NCI-H2107 (cell line): ENCODE measurements at places on chromosomes 6 and 20.
A peak's percentile ranks its signal among the peaks of the same experiment; 100 is the strongest.

DNA sequence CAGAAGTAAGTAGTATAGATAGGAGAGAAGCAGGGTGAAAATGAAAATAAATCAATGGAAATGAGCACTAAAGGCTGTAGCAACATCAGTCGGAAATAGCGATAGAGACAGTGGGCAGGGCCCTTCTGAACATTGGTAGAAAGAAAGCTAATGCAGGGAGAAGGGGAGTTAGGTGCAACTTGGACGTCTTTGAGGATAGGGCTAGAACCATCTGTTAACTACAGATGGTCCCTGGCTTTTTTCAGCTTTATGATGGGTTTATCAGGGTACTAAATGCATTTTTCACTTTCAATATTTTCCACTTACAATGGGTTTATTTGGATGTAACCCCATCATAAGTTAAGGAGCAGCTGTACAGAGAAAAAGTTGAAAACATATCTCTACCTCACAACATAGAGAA lies 72.8 kb upstream of the CNR1 start:
- DNase-seq: no peak

DNA sequence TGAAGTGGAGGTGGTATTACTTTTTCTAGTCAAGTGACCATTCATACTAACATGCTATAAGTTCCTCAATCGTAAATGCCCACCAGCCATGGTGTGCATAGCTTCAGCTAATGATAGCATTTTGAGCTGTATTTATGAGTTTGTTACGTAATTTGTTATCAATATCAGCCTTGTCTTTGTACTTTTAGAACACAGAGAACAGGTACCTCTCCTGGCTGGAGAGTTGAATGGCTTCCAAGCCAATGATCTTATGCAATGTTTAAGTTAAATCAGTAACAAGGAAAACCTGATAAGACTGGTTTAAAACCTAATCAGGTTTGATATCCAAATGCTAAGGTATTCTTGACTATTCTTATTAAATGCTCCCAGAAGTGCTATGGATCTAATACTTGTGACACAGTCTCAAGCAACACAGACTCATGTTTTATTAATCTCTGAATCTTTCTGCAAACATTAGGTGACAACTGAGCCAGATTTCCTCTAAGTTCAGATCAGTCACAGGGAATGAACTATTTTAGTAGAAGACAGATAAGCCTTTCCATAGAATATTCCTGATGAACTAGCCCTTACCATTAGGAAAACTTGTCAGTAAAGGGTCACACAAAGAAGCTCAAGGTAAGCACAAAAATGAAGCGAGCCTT lies 154.8 kb downstream of the PTPRK start:
- no peak for DNase-seq

DNA sequence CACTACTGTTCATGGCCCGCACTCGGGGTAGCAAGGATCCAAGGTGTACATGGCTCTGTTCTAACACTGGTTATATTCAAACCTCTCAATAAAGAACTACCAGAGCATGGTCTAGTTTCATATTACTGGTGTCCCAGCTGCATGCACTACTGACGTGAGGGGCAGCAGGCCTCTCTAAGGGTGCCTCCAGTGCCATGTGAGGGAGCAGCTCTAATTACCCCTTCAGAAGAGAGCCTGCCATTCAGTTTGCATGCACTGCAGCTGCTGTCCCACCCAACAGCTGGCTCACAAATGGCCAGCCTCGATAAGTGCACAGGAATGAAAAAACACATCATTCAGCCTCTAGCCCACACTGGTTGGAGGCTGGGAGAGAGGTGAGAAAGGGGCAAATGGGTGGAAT lies 85.2 kb downstream of the SMLR1 start:
- no peak for DNase-seq

GRCh38 chr6:119347466-119348095 lies 2.0 kb downstream of the MAN1A1 start:
- no peak for DNase-seq

GRCh38 chr6:125310994-125311649 lies 9.4 kb upstream of the HDDC2 start:
- DNase-seq: peak; percentile 15

DNA sequence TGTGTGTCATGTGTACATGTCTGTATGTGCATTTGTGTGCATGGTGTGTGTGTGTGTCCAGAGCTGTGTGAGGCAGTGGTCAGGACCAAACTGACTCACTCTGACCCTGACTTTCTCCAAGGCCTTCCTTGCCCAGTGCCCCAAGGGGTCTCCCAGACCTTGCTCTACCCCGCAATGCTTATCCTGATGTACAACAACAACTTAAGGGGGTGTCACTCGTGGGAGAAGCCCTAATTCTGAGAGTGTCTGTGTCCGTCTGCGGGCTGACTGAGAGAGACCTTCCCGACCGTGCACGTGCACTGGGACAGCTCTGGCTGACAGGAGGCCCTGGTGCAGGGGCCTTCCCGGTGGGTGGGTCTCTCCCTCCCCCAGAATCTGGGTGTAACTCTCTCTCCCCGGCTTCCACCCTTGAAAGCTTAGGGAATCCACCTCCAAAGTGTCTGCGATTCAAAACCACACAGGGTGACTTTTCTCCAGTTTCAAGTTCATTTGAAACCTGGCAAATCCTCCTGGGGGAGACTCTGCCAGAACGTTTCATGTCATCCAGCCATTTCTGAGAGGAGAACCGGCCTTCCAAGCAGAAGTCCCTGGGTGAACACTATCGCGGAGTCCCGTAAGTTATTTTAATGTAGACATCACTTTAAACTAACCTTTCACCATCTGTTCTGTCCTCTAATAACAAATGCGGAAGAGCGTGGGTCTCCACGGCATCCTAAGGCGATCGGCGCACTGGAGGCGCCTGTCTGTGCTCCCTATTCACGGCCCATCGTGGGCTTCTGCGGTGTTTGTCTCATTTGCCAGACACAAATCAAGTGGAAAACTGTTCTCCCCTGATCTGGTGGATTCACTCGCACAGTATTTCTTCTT lies 225.5 kb downstream of the TAF4 start:
- DNase-seq: no peak

DNA sequence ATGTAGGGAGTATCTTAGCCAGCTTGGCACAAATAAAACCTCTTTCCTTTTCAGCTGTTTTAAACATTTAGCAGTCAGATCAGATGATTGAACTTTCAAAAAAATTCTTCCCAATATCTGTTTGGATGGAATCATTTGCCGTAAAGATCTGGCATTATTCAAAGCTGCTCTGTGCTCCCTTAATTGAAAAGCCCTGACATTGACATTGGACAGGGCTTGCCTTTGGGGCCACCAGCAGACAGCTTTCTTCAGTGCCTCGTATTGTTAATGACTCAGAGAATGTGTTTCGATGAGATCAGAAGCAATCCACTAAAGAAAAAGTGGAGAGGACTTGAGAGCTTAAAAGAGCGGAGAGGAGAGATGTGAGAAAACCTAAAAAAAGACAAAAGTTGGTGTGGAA lies 343.5 kb downstream of the NRN1 start:
- no peak for DNase-seq

- no peak for DNase-seq
These were observed 5.9 kb downstream of the OSTM1 start for GRCh38 chr6:108068618-108069017.

- no peak for DNase-seq
These were observed 158.8 kb downstream of the KIF6 start for GRCh38 chr6:39566456-39566855.

- DNase-seq: peak; percentile 15
These were observed 283.1 kb downstream of the PREX1 start for GRCh38 chr20:48544402-48545339.

- no peak for DNase-seq
These were observed 9.6 kb upstream of the TRIM31 start for GRCh38 chr6:30122515-30122914.

DNA sequence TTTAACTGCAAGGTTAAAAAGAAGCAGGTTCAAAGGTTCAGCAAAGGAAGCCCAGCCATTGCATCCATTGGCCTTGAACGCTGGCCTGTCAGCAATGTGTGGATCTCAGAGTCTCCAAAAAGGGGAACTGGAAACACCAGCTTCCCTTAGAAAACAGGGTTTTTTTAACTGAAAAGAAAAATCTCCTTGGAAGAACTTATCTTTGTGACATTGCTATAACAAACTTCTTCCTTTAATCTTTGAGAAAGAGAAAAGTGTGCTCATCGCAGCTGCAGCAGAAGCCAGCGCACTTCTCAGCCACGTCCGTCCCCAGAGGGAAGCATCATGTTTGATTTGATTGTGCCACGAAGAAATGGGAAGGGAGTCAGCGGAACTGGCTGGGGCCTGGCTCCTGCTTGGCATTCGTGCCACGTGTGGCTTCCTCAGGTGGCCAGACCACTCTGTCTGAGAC lies 215.0 kb downstream of the SYNDIG1 start:
- no peak for DNase-seq

GRCh38 chr20:49649672-49650071 lies 64.0 kb downstream of the B4GALT5 start:
- no peak for DNase-seq

DNA sequence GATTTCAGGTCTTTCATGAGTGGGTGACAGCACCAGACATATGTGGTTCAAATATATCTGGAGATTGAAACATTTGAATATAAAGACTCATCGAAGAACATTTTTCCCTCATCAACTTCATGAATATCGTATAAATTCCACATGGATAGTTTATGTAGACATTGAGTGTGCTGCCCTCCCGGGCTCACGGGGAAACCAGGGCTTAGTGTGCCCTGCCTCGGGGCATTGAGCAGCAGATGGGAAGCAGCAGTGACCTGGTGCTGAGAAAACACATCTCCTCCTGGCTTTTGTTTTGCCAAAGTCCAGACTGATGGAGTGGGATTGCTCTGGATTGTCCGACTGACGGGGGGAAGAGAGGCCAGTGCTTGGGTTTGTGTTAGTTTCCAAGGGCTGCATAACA lies 17.8 kb upstream of the SLC2A12 start:
- DNase-seq: no peak

- DNase-seq: no peak
These were observed 47.1 kb downstream of the MCUR1 start for GRCh38 chr6:13767121-13767808.

- no peak for DNase-seq
These were observed 15.4 kb downstream of the FNDC1 start for GRCh38 chr6:159184559-159184958.

DNA sequence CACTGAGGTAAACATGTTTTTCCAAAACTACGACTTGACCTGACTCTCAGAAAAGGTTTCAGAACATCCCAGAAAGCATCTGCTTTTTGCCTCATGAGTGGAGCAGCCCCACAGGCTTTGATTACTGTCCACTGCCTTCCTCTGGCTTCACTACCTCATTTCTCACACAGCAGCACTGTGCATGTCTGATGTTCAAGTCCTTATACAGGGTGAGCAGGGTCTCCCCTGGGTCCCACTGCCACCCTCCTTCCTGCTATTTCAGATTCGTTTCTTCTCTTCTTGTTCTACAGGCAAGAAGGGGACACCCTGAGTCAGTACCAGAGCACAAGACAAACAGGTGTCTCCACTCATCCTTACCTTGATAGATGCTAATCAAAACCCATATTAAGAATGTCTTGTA lies 64.7 kb upstream of the NFATC2 start:
- DNase-seq: no peak

DNA sequence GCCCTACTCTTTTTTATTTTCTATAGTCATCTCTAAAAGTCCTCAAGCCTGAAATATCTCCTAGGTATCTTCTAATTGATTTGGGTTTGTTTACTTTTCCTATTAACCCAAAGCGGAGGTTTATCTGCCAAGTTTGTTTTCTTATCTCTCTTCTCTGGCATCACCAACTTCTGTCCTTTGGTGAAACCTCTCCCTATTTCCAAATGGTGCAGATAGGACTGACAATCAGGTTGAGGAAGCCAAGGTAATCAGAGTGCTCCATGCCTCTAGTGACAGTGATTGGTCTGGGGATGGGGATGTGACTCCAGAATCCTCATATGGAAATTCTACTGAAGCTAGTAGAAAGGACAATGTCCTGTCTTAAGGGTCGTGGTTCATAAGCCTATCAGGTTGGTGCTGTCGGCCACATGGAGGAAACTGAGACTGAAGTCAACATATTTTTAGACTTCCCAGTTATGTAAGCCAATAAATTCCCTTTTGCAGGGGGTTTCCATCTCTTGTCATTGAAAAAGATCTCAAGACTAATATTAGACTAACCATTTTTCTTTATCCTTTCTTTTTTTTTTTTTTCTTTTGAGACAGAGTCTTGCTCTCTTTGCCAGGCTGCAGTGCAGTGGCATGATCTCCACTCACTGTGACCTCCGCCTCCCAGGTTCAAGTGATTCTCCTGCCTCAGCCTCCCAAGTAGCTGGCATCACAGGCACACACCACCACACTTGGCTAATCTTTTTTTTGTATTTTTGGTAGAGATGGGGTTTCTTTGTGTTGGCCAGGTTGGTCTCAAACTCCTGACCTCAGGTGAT lies 28.0 kb downstream of the KIF6 start:
- DNase-seq: no peak

- DNase-seq: no peak
These were observed 134.3 kb downstream of the IBTK start for GRCh38 chr6:82113231-82113630.

- no peak for DNase-seq
These were observed 476.8 kb upstream of the AGPAT4 start for GRCh38 chr6:161750686-161751085.

DNA sequence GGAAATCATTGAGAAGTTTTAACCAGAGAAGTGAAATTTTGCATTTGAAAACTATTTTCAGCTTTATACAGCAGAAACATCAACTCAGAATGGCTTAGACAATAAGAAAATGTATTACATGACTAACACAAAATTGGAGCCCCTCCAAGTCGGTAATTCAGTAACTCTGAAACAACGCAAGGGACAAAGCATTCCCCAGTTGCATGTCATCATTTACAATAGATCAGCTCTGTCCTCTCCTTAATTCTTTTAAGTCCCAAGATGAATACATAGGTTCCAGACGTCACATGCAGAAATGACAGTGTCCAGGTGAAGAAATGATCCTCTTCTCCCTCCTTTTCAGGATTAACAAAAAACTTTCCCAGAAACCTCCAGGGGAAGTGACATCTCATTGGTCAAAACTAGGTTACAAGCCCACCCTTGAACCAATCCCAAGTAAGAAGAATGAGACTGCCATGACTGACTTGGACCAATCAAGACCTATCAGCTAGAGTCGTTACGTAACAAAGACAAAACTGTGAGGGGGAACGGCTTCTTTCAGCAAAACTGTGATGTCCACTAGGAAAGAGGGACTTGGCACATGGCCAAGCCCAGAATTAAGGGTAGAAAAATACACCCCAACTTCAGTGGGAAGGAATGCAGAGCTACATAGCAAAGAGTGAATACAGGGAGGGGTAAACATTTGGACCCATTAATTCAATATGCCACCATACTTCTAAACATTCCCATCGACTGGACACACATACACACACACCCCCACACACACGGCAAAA lies 149.8 kb upstream of the PRND start:
- no peak for DNase-seq

DNA sequence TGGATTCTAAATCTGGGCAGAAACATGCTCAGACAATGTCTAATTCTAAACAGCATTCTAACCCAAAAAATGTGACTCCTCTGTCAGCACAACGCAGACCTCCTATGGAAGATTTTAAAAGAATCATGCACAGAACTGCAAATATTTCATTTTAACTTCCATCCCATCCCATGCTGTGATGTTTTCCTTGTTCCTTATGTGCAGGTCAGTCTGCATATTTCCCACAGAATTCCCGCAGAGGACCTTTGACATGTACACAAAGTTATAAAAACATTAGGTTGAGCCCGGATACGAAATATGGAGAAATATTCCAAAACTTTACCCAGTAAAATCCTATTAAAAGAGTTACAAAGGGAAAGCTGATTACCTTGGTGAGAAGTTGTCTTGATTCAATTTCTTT lies 467.1 kb upstream of the EPHA7 start:
- DNase-seq: no peak
